ENCODE measurements at places on chromosomes 12 and 14.

DNA sequence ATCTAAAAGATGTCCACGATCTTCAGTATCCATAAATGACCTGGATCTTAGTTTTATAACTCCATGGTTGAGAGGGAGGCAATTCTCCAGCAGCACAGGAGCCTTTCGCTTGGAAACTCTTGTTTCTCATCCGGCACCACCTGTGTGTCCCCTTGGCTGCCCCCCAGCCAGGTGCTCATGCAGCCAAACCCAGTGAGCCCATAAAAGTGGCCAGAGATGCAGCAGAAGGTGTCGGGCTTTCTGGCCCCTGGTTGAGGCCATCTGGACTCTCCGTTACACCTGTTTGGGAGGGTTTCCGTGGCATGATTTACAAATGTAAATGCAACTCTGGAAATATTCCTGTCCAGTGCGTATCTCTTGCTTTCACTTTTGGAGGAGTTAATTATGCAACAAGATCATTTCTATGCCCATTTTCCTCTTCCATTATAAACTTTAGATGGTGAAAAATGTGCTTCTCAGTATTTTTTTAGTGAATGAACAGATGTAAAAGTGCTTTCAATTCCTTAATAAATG is 291.1 kb downstream of the DIO2 start:
- DNase-seq: no peak

DNA sequence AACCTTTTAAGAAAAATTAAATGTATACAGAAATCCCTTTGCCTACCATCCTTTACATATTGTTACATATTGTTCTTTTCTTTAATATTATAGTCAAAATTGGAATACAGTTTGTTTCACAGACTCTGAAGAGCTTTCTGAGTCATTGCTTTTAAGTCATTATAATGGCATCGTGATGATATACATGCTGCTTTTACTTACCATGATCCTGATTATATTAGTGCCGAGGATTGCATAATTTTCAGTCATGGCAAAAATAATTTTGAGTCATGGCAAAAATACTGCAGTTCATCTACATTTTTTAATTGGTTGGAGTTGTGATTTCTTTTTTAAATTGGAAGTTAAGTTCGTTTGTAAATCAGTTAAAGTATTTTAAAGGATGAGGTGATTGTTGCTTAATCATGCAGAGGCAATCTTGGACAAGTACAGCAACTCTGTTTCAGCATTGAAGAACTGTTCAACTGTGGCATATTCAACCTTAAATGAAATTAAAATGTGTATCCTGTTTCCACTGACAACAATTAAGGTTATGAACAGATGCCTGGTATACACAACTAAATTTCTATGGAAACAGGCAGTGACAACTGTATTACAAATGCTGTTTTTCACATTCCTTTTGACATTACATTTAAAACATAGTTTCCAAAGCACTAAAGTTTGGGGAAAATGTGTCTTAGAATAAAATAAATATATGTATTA is 142.3 kb downstream of the PCNX1 start:
- no peak for DNase-seq

GRCh38 chr12:10101648-10102220 is 2.9 kb upstream of the CLEC1A start:
- DNase-seq: no peak

DNA sequence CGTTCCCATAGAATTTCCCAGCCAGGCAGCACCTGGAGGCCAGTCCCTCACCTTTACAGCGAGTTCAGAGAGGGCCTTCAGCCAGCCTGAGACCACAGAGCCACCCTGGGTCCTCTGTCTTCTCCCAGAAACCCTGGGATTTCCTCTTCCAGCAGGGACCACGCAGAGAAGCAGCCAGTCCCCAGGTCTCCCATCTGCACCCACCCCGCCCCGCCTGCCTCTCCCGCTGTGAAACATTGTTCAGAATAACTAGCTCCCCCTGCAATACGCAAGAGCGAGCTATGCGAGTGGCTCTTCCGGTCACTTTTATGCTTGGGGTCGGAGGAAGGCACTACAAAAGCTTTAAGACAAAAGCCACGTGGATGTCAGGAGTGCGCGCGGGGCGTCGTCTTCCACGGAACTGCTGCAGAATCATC is 77.8 kb downstream of the SERPINA3 start:
- DNase-seq: no peak

DNA sequence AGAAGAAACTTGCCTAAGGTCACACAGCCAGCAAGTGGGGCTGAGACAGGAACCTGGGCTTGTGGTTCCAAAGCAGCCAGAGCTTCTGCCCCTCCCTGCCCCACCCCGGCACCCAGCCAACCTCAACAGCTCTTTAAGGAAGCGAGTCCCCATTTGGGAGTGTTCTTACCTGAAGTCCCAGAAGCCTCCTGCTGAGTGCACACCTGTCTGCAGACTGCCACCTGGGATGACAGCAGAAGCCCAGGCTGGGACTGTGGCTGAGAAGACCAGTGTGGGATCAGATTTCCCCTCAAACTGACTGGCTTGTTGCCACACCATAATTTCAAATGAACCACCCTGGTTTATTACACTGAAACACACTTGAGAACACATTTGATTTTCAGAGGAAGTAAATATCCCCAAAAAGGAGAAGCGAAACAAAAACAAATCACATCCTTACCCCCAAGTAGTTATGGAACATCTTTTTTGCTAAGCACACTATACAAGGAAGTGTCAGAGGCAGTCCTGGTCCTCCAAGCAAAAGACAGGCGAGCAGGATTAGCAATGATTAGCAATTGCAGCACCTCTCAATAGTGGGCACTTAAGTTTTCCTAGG is 6.3 kb upstream of the RIN3 start:
- no peak for DNase-seq

DNA sequence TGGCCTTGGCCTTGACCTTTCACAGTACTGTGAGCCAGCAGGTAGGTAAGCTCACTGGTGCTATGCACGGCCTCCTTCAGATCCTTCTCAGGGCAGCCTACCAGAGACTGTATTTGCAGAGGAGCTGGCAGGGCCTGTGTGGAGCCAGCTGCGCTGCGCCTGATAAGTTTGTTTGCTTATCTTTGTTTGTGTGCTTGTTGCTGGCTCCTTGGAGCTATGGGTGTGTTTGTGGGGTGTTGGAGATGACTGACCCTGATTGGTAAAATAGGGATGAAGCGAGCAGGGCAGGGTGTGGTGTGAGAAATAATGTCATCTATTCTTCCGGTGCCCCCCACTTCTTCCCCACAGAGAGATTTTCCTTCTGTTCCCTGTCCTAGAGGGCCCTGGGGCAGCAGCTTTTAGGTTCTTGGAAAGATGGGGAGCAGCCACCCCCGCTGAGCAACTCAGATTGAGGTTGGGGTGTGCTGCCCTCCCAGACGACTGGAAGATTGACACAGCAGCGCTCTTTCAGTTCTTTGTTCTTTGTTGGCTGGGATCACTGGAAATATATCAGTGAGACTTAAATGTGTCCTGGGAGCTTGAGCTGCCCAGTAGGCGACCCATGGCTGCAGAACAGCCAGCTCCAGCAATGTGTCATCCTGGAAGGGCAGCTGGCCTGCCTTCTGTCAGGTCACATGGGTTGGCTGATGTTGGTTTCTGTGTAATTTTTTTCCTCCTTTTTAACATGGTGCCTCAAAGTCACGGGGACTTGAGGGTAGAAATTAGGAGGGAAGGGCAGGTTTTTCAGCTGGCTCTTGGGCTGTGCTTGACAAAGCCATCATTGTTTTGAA is 19.6 kb downstream of the MLXIP start:
- no peak for DNase-seq

Measured in left renal cortex interstitium (tissue), 4 donors.